CD8-positive, alpha-beta memory T cell (primary cell): ENCODE measurements at places on chromosomes 2 and 18. TPM values are rescaled to one million over a fixed set of nuclear protein-coding genes. Genes with fewer than 3 reads are reported as not detected.

DNA sequence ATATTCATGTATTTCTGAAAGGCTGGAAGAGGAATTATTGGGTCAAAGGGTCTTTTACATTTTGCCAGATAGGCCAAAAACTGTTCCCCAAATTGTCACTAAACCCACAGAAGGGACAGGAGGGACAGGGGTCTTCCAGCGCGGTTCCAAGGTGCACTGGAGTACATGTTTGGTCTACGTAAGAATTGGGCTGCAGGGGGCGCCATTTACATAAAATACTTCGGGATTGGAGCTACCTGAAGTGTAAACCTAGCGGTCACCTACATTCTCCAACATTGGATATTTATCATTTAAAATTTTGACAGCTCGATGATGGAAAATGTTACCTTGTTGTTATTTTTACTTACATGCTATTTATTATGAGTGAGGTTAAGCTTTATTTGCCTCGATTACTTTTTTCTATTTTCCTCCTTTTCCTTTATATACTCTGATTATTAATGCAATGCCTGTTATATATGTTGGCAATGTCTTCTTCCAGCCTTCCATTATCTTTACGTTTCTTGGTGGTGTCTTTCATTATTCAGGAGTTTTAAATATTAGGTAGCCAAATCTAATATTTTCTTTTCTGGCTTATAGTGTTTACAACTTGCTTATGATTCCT lies 43.0 kb upstream of the RAB6C start:
- peak; percentile 62 for DNase-seq

GRCh38 chr18:24189007-24189528 lies 50.2 kb downstream of the CABYR start:
- no peak for DNase-seq

MAPRE2 gene
- 38.5 TPM for total RNA-seq

RND3 gene
- not detected for total RNA-seq

DNA sequence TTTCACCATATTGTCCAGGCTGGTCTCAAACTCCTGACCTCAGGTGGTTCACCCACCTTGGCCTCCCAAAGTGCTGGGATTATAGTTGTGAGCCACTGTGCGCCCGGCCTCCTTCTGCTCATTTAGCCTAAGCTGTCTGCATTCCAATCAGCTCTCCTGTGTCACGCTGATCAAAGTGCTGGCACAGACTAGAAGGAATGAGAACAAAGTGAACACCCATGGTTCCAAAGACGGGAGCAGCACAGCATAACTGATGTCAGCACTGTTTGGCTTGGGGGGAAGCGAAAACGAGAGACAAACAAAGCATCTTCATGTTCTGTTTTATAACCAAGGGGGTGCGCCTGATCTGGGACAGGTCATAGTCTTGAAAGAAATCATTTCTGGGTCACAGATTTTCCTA lies 43.3 kb downstream of the DIPK1C start:
- no peak for DNase-seq

TGFA gene
- total RNA-seq, result 0.35 TPM

GRCh38 chr2:210318891-210319290 lies 3.9 kb upstream of the MYL1 start:
- no peak for DNase-seq

- peak; percentile 25 for DNase-seq
Measured at GRCh38 chr18:45962461-45962860, 4.7 kb downstream of the EPG5 start.

DNA sequence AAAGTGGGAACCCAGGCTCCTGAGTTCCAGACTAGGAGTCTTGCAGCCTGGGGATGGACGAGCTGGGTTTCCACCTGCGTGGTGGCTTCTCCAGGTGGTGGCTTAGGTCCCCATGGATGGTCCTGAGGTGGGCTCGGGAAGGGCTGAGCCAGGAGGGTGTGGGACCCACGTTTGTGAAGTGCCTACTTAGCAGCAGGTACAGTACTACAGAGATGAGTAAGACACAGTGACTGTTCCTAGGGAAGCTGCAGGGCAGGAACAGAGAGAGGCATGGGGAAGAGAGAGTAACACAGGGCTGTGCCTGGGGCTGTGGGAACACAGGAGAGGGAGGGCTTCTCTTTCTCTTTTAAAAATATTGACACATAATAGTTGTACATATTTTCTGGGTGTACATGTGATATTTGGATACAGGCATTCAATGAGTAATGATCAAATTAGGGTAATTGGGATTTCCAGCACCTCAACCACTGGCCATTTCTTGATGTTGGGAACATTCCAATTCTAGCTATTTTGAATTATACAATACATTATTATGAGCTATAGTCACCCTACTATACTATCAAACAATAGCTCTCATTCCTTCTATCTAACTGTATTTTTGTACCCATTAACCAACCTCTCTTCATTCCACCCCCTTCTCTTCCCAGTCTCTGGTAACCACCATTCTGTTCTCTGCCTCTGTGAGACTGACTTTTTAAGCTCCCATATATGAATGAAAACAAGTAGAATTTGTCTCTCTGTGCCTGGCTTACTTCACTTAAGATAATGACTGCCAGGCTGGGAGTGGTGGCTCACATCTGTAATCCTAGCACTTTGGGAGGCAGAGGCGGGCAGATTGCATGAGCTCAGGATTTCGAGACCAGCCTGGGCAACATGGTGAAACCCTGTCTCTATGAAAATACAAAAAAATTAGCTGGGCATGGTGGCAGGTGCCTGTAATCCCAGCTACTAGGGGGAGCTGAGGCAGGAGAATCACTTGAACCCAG lies 15.0 kb downstream of the TOGARAM2 start:
- no peak for DNase-seq

- no peak for DNase-seq
Measured at GRCh38 chr2:69022548-69022947, 9.6 kb downstream of the ANTXR1 start.

ANKRD23 gene
- total RNA-seq, result 3.9 TPM

REG3A gene
- total RNA-seq, result not detected

GCG gene
- total RNA-seq, result not detected

IFIH1 gene
- 17.9 TPM for total RNA-seq

DNA sequence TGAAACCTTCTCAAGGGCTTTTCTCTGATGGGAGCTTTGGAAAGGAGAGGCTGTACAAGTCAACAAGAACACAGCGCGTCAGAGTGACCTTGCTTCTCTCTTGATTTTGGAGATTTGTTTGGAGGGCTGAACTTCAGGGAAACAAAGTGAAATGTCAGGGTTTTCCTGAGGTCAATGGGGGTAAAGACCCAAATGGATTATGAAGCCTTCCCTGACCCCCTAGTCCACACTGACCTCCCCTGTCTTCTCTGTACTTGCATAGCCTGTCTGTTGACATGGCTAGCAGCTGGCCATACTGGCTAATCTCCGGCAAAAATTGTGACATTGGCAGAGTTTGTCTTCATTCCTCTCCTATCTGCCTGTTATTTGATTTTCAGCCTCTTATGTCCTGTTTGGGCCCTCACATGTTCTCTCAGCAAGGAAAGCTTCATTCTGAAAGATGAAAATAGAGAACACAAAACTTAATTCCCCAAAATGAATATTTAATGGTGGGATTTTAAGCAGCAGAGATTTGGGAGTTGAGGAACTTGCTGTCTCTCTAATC lies 149.3 kb upstream of the HAAO start:
- no peak for DNase-seq

DNA sequence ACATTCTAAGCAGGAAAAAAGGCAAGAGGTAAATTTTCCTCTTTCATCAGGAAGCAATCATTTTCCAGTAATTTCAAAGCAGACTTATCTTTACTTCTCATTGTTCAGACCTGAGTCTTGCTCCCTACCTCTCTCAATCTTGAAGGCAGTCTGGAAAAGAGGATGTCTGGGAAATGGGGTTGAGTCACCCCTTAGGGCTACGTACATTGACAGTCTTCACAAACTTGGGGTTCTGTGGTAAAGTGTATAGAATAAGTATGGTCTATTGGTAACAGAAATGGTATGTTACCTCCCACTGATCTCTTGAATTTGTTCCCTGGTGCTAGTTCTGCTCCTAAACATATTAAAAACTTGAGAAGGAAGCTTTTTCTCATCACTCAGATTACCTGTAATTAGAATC lies 361.3 kb downstream of the SS18 start:
- no peak for DNase-seq

- no peak for DNase-seq
Measured at GRCh38 chr2:212379103-212379502, 159.5 kb downstream of the ERBB4 start.

SIX3 gene
- not detected for total RNA-seq

- DNase-seq, result no peak
Measured at GRCh38 chr2:137947728-137948336, 16.4 kb upstream of the HNMT start.

- DNase-seq, result no peak
Measured at GRCh38 chr2:118670838-118671237, 176.6 kb downstream of the EN1 start.

GRCh38 chr18:75036917-75037688 lies 171.8 kb downstream of the PTGR3 start:
- no peak for DNase-seq

SH2D6 gene
- total RNA-seq, result 0.63 TPM

GRCh38 chr2:202944408-202944807 lies 32.3 kb downstream of the CARF start:
- no peak for DNase-seq

- no peak for DNase-seq
Measured at GRCh38 chr18:2706903-2707302, 51.4 kb downstream of the SMCHD1 start.

TSPYL6 gene
- total RNA-seq, result not detected

DNA sequence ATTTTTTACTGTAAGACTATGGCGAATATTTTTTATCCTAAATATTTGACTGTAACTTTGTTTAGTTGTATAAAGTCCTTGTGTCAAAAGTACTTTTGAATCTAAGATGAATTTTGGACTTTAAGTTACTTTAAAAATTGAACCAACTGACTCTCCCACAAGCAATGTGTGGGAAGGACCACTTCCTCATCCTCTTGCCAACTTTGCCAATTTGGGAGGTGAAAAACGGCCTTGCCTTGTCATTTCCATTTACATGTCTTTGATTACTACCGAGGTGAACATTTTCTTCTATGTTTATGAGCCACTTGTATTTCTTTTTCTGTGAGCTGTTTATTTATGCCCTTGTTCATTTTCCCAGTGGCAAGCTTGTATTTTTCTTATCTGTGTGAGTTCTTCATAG lies 12.8 kb upstream of the MSGN1 start:
- DNase-seq, result no peak
